ENCODE measurements at places on chromosomes 1 and 21.

DNA sequence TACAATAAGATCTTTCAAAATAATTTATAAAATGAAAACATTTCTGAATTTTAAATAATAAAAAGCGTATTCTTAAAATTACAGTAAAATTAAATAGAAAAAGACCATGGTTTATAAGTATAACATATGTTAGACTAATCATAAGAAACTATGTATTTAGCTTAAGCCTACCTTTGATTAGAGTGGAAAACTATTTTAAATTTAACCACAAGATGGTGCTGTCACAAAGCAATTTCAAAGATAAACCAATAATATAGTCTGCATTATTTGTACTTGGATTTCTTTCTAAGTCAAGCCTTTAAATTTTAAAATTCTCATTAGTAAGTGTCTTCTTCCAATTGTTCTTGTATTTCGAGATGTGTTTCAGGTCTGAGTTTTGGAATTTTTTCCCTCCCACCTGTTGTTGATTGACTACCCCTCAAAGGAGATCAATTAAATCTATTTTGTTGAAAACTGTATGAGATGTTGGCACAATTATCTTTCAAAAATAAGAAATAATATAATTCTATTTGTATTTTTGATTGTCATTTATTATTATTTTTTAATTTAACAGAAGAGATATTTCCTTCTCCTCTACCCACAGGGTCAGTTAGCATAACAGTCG lies 459.8 kb downstream of the KCNT2 start:
- DNase-seq, result no peak

DNA sequence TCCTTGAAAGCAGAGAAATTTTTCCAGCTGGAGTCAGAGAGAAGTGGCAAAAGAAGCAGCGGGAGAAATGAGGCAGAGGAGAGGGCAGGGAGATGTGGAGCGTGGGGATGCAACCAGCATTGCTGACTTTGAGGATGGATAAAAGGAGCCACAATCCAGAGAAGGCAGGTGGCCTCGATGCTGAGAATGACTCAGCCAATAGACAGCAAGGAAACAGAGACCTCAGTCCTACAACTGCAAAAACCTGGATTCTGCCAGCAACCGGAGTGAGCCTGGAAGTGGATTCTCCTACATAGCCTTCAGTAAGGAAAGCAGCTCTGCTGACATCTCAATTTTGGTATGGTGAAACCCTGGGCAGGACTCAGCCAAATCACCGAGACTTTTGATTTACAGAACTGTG lies 128.9 kb upstream of the ATP1B1 start:
- DNase-seq, result no peak

GRCh38 chr1:184019506-184019905 lies 18.0 kb downstream of the COLGALT2 start:
- DNase-seq, result no peak

- DNase-seq, result no peak
Observed at GRCh38 chr1:229225331-229225782, 45.6 kb upstream of the RAB4A start.

GRCh38 chr1:238340989-238341388 lies 450.3 kb upstream of the ZP4 start:
- no peak for DNase-seq

DNA sequence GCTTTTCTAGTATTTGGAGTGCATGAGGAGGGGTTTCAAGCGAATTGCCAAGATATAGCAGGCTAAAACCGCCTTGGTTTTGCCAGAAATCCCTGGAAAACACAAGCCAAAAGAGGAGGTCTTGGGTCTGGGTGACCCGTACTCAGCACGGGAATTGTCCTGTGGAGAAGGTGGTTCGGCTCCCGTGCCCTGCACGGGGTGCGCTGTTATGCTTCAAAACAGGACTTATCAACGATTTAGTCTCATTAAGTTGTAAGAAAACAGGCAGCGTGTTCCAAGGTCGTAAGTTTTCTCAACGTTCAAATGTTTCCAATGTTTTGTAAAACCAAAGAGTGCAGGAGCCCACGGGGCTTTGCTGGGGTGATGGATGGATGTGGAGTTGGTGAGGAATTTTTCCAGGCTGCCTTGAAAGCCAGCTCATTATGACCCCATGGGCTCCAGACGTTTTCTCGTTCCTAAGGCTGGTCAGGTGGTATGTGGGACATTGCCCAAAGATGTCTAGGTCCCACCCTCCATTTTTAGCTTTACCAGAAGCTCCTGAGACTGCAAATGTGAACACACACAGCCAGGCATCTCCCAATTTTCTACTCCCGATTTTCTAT lies 75.4 kb upstream of the CLDN14 start:
- DNase-seq, result no peak

DNA sequence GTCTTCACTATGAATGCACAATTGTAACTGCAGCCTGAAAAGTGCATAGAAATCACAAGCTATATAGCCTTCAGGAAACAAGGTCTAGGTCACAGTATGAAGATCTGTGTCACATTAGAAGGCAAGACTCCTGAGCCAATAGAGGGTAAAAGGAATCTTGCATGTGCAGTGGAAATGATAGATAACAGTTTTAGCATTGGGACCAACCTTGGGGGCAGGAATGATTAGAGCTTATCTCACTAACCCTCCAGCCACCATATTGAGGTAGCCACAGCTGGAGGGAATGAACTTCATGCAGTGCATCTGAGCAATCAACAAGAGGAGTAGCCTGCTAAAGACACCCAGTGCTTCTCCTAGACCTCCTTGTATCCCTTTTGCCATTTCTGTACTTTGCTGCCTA lies 390.1 kb downstream of the LTN1 start:
- no peak for DNase-seq

GRCh38 chr1:93448292-93448982 lies 519 bp downstream of the FNBP1L start:
- DNase-seq, result no peak

GRCh38 chr1:202580619-202581018 lies 129.6 kb downstream of the SYT2 start:
- no peak for DNase-seq

- no peak for DNase-seq
Observed at GRCh38 chr21:14744368-14744767, 198.3 kb upstream of the SAMSN1 start.

DNA sequence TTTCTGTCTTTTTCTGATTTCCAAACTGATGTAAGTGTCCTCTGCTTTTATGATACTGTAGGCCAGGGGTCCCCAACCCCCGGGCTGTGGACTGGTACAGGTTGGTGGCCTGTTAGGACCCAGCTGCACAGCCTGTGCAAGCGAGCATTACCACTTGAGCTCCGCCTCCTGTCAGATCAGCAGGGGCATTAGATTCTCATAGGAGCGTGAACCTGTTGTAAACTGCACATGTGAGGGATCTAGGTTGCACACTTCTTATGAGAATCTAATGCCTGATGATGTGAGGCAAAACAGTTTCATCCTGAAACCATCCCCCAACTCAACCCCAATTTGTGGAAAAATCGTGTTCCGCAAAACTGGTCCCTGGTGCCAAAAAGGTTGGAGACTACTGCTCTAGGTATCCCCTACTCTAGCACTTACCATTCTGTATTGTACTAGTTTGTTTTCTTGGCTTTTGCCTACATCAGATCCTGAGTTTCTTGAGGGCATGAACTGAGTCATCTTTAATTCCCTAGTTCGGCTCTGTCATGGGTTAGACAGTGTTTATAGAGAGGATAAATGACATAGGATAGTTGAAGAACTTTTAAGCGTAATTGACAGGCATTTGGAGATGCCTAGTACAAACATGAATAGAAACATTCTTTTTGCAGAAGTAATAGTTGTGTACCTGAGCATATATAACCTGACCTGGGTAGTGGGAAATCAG lies 4.1 kb downstream of the ABCD3 start:
- DNase-seq, result no peak

DNA sequence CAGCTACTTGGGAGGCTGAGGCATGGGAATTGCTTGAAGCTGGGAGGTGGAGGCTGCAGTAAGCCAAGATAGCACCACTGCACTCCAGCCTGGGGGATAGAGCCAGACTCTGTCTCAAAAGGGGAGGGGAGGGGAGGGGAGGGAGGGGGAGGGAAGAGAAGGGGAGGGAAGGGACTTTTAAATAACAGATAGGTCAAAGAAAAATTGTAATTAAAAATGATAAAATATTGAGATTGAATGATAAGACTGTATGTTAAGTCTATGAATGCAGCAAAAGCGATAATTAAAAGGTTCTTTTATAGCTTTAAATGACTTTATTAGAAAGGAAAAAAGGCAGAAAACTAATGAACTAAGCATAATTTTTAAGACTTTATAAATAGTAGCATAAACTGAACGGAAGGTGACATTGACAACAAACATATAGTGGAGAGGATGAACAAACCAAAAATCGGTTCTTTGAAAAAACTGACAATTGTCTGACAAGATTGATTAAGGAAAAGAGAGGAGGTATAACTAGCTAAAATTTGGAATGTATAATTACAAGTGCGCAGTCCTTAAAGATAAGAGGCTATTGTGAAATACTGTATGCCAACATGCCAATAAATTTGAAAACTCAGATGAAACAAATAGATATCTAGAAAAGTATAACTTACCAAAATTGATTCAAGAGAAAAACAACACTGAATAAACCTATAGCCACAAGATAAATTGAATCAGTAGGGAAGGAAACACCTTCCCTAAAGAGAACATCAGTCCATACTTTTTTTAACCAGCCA lies 8.4 kb downstream of the SPOCD1 start:
- DNase-seq, result no peak

DNA sequence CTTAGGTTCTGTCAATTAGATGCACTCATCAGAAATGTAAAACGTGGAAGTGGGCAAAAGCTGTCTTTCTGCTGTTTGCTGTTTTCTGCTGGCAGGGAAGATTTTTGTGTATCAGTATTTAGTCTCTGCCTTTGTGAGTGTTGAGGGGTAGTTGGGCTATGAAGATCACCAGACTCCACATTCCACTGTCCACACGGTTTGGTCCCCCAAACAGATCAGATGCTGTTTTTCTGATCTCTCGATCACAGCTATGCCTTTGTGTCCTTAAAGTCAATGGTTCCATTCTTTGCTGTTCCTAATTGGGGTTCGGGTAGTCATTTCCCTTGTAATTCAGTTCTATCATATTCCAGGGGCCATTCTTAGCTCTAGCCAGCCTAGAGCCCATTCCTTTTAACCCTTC lies 27.0 kb upstream of the NPL start:
- DNase-seq, result no peak

GRCh38 chr1:242435200-242435599 lies 89.3 kb downstream of the PLD5 start:
- DNase-seq, result no peak

- no peak for DNase-seq
Observed at GRCh38 chr1:12709696-12710095, 6.2 kb upstream of the AADACL3 start.

- DNase-seq, result peak; percentile 50
Observed at GRCh38 chr1:30707412-30708360, 15.7 kb downstream of the MATN1 start.

DNA sequence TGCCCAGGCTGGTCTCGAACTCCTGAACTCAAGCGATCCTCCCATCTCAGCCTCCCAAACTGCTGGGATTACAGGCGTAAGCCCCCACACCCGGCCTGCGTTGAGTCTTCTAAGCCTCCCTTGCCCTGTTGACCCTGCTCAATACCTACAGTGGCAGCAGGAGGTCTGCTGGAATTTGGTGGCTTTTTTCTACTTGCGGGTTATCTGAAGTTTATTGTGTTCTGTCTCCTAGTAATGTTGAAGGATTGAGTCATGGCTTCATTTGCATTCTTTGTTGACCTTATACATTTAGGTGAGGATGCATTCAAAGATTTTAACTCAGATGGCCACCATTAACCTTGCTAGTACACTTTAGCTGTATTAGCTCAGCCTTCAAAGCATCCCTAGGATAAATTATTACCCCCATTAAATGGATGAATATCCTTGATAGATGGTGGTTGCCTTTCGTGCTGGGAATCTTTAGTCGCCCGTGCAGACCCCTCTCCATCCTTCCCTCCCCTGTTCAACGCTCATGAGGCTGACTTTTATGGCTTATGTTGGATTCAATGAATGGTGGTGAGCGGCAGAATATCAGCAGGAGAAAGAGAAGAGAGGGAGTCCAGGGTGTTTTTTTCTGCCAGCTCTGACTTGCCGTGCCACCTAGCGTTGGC lies 9.7 kb upstream of the NPPB start:
- no peak for DNase-seq

- no peak for DNase-seq
Observed at GRCh38 chr1:156668801-156669637, 8.2 kb downstream of the NES start.

GRCh38 chr1:30284728-30285475 lies 438.5 kb downstream of the MATN1 start:
- no peak for DNase-seq

DNA sequence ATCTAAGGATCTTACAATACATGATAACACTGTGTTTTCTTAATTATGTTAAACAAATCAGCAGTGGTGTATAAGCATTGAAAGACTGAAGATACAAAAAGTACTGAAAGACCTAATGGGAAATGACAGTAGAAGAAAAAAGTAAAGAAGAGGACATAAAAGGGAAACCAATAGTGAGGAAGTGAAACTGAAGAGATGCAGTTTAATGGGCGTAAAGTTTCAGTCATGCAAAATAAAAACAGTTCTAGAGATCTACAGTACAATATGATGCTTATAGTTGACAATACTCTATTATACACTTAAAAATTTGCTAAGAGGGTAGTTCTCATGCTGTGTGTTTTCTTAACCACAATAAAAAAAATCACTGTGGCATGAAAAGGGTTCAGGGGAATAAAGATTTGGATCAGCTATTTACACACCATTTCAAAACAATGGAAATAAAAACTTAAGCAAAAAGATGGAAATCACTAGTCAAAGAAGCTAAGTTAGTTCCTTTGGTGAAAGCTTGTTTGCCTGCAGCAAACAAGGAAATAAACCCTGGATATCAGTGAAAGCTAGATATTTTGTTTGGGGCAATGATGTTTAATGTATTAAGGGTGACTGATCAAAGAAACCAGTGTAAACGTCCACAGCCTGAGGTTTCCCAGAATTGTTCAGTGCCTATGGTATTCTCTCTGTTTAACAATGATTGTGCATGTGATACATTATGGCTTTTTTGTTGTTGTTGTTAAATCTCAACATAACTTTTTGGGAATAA lies 1160.8 kb upstream of the ADGRL2 start:
- no peak for DNase-seq

DNA sequence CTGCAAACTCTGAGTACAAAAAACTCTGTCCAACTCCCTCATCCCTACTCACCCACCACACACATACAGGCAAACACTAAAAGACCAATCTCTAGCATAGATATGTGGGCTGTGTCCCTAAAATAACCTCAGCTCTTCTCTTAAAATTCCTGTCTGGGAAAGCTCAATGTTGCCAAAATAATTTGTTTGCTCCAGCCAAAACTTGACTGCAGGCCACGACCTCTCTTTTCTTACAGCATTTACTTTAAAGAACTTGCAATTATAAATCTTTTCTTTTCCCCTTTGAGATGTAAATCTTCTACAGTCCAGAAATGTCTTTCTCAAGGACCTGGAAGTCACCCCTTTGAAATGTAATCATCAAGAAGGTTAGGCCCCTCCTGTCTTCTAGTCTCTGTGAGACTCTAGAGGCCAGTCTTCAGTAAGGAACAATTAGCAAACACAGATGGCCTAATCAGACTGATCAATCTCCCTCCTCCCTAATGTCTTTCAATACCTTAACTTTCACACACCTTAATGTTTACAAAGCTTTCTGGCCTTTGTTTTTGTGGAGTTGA lies 483.6 kb upstream of the RGS18 start:
- no peak for DNase-seq
